ENCODE measurements at places on chromosomes 3 and 15.

DNA sequence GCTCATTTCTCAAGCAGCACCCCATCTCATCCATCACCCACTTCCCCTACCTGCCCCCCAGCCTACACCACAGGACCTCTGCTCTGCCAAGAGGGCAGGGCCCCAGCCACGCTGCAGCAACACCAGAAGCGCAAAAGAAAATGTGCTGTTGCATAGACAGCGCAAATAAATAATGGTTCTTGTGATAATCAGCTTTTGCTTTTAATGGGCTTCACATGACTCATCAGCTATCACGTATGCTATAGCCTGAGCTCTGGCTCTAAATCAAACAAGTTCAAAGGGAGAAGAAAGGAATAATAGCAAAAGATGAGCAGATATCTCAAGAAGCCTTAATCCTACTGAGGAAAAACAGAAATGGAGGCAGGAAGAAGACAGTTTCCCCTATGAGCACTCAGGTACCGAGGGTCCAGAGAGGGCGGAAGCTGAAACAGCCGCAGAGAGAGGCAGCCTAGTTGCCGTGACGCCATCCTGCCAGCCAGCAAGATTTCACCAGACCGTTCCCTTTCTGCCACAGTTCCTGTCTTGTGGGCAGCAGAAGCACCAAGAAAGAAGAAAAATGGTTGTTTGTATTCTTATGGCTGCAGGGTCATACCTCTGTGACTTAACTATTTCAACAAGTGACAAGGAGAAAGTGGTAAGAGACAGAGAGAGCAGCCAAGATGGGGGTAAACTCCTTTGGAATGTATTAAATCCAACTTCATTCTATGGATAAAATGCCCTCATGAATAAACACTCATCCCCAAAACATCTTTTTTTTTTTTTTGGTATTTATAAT lies 22.0 kb downstream of the RAB27A start:
- DNase-seq, result no peak

DNA sequence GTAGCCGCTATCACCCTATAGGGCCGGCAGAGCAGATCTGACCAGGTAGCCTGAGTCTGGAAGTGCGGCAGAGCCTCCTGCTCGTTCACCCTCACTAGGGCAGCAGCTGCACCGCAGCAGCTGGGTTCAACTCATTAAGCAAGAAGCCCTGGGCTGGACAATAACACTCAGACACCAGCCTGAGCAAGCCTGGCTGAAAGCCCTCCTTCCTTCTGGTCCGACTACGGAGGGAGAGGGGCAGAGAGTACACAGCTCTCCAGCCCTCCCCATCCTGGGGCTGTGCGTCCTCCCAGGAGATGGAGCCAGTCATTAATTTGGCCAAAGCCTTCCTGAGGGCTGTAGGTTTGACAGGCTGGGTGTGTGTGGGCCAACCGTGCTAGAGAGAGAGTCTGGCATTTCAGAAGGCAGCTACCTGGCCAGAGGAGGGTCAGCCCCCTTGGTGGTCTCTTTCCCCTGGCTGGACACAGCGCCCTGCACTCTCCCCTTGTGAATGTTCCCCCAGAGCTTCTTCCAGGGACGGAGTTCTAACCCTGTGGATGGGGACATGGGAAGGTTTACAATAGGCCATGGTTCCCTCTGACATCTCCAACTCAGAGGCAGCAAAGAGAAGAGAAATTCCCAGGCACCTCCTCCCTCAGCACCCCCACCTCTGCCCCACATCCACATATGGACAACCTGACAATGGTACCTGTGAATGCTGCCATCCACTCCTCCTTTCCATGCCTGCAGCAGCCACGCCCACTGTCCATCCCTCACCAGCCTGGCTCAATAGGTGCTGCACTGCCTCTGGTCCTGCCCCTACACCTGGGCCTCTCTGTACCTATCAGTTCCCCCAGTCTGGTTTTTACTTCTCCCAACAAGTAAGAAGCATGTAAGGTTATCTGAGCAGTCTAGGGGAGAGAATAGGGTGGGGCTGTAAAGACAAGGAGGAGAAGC lies 6.5 kb downstream of the CHRNB4 start:
- no peak for DNase-seq

- DNase-seq, result no peak
These were observed 84.2 kb upstream of the SLC4A7 start for GRCh38 chr3:27568393-27568792.

DNA sequence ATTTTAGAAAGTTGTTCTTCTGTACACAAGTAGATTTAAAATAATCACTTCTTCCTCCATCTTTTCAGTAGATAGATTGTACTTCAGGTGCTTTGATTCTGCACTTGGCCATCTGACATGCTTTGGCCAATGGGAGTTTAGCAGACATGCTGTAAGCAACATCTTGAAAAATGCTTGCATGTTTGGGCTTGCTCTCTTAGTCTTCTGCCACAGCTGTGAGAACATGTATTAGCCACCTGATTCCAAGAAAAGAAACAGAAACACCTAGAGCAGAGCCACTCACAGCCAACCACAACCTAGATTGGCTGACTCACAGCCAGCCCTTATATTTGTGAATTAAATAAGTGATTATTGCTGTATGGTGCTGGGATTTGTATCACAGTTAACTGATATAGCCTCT lies 70.2 kb upstream of the GADL1 start:
- DNase-seq, result no peak

GRCh38 chr15:80565988-80566387 lies 129.1 kb upstream of the ABHD17C start:
- no peak for DNase-seq

GRCh38 chr3:31382856-31383255 lies 149.9 kb upstream of the STT3B start:
- no peak for DNase-seq

DNA sequence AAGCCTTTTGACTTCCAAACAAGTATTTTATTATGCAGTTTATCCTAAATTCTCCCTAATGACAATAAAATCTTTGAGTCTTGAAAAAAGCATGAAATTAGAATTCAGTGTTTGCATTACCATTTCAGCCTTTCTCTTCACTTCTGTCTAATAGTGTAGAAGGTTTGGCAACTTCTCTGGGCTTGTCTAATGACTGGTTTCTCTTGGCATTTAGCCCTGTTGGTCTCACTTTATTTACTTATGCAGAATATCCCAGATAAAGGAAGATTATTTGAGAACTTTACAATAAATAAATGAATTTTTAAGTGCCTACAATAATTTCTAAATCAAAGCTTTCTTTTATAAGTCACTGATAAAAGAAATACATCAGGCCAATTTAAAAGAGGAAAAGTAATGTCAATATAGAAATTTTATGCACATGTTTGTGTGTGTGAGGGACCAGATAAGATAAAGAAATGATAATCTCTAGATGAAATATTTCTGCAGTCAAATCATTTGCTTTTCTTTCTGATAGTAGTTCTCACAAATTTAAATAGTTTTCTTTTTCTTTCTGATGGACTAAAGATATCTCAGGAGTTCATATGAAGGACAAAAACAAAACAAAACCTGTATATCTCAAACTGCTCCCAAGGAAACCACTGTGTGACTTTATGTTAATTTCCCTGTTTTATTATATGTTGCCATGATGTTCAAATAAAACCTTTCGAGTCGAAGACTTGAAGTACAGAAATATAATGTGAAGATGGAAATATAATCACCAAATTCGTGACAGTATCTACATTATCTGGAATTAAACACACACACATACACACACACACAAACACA lies 533.1 kb upstream of the CBLB start:
- no peak for DNase-seq

GRCh38 chr15:96182736-96183513 lies 147.6 kb upstream of the NR2F2 start:
- no peak for DNase-seq

- no peak for DNase-seq
These were observed 48.3 kb upstream of the CTDSPL start for GRCh38 chr3:37813403-37813802.

DNA sequence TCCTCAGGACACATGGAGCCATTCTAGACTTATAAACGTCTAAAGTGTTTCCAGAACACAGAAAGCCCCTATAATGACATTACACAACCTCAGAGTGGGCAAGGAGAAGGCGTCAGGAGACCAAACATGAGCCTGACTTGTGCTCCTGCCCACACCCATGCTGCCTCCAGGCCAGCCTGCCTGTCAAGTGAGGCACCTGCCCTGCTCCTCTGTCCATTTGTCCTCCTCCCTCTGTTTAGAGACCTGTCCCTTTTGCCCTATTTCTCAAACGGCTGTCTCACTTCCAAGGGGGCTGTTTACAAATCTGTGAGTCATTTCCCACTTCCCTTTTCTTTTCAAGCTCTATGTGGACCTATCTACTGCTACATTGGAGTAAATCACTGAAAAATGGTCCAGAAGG lies 21.0 kb downstream of the ZDHHC3 start:
- no peak for DNase-seq

DNA sequence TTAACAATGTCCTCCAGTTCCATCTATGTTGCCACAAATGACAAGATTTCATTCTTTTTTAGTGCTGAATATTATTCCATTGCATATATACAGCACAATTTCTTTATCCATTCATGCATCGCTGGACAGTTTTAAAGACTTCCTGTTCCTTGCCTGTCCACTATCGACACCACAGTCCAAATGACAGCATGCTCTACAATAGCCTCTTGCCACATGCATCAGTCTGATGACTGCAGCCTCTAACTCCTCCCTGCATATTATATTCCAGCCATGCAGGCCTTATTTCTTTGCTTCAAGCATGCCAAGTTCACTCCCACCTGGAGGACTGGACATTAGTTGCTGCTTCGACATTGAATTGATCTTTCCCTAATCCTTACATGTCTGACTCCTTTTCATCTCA lies 306.2 kb downstream of the FOXP1 start:
- no peak for DNase-seq

- peak; percentile 44 for DNase-seq
These were observed 812 bp upstream of the SEC62 start for GRCh38 chr3:169965562-169966427.

GRCh38 chr15:84715441-84716035 lies 401 bp downstream of the SEC11A start:
- no peak for DNase-seq

GRCh38 chr15:67639591-67639990 lies 97.1 kb downstream of the MAP2K5 start:
- no peak for DNase-seq

- no peak for DNase-seq
These were observed 16.4 kb upstream of the UBE3A start for GRCh38 chr15:25455226-25455625.

DNA sequence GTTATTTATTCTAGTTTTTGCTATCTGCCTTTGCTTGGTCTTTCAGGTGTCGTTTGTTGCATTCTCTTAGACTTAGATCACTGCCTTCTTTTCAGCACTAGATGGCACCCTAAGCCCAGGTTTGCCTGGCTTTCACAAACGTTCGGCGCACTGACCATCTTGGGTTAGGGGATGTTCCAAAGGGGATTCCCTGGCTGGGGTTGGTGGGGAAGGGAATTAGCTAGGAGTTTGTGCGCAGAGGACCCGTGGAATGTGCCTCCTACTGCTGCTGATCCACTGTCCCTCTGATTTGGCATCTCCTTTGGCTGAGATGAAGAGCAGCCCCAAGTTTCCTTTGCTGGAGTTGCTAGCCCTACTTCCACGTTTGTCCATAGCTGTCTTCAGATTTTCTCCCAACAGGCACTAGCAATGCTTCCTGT lies 33.9 kb downstream of the PFN2 start:
- no peak for DNase-seq

DNA sequence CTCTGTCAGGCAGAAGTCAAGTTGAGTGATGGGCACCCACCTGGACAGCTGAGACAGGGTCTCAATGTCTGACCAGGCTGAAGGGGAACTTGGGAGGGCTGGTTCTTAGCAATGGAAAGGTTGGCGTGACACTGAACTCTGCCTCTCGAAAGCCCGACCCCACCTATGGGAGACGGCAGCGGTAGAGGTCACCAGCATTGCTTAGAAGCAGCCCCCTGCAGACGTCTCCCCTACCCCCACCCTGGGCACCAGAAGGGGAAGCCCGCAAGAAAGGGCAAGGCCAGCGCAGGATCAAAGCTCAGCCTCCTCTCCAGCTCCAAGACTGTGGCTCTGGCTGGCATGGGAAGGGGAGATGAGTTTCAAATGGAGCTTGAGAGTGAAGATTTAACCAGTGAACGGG lies 184.8 kb upstream of the LYSMD4 start:
- no peak for DNase-seq

- no peak for DNase-seq
These were observed 579.6 kb downstream of the MECOM start for GRCh38 chr3:169083885-169084284.

- no peak for DNase-seq
These were observed 9.8 kb upstream of the WWTR1 start for GRCh38 chr3:149667576-149667975.

- no peak for DNase-seq
These were observed 1.3 kb upstream of the ZXDC start for GRCh38 chr3:126477061-126477380.

DNA sequence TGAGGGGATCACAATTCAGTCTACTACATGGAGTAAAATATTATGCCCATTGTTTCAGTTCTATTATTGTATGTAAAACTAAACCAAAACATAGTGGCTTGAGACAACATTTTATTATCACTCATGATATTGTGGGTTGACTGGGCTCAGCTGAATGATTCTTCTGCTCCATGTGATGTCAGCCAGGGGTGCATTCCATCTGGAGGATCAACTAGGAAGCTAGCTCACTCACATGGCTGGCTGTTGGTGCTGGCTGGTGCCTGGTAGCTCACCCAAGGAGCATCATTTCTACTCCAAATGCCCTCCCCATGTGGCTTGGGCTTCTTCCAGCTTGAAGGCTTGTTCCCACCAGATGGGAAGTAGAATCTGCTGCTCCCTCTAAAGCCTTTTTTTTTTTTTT lies 51.8 kb upstream of the CLRN1 start:
- no peak for DNase-seq

- DNase-seq, result no peak
These were observed 441.5 kb upstream of the ARHGEF26 start for GRCh38 chr3:153679714-153680113.

DNA sequence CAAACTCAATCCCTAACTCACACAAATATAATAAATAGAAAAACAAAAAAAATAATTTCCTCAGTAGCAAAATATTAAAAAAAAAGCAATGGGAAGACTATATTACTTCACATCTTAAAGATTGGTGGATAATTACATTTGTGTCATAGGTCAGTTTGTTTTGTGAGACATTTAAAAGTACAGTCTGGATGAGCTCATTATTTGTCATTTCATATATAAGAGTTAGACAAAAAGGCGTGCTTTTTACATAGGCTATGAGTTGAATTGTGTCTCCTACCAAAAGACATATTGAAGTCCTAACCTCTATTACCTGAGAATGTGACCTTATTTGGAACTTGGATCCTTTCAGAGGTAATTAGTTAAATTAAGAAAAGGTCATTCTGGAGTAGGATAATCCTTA lies 710.1 kb upstream of the CBLB start:
- DNase-seq, result no peak

DNA sequence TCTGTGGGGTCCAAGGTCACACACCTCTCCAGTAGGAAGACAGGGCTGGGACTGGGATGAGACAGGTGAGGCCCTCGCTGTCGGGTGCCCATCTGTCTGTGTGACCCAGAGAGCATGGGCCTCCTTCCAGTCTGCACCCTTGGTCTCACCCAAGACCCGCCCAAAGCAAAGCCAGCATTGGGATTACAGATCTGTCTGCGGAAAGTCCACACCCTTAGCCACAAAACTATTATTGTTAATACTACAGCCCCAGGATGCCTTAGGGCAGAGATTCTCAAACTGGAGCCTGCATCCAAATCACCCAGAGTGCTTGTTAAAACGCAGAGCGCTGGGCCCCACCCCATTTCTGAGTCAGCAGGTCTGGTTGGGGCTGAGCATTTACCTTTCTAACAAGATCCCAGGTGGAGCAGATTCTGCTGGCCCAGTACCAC lies 58.5 kb upstream of the ZNF148 start:
- DNase-seq, result no peak
